ENCODE measurements at places on chromosomes 11 and 22.

- no peak for DNase-seq
Observed at GRCh38 chr22:48755059-48755949, 1072.4 kb downstream of the BRD1 start.

DNA sequence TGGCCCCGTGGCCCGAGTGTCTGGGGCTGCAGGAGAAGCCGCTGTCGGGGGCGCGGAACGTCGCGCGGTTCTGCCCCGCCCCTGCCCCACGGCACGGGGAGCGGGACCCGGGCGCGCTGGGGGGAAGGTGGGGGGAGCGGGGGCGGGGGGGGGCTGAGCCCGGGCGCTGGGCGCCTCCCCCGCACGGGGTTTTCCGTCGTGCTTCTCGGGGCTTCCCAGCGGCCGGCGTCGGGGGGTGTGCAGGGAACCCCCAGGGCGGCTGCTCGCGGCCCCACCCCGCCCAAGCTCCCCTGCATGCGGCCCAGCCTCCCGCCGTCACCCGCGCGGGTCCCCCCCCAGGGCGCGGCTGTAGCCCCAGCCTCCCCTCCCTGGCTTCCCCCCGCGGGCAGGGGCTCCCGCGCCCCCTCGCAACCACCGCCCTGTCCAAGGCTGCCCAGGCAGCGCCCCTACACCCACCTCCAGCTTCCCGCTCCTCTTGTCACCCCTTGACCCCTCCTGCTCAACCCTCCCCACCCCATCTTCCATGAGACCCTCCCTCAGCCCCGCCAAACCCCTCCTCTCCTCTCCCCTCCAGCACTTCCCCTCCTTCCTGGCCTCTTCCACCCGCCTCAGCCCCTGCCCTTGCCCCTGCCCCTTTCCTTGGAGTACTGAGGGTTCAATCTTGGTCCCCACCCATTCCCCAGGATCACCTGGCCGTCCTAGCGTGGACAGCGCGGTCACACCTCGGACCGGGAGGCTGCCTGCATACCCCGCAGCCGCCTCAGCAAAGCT lies 1.7 kb downstream of the IL17REL start:
- no peak for DNase-seq

DNA sequence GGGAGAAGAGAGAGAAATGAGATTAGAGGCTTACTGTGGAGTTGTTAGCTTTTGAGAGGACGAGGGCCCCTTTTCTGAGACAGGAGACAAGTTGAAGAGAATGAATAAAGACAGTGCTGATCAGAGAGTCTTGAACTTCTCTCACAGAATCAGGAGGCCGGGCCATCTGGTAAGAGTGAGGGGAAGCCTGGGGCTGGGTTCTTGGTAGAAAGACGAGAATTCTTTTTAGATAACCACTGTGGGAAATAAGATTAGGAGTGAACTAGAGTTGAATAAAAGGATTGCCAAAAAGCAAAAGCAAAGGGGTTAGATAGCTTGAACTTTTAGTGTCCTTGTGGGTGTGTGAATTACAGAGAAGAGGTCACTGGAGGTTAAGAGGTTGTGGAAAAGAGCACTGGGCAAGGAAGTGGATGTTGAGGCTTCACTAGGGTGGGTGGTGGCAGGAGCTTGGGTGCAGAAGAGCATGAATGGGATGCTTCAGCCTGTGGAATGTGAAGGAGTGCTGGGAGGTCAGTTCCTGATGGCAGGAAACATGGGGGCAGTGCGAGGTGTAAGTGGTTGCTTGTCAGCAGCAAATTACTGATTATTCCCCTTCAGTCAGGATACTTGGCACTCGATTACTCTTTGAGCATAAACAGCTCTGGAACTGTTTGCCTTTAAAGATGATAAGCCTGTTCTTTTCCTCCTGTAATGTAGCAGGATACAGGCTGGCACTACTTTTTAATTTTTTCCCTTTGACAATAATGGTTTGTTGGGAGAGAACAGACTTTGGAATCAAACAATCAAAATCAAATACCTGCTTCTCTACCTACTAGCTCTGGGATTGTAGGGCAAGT lies 98.3 kb downstream of the ARHGAP42 start:
- no peak for DNase-seq

DNA sequence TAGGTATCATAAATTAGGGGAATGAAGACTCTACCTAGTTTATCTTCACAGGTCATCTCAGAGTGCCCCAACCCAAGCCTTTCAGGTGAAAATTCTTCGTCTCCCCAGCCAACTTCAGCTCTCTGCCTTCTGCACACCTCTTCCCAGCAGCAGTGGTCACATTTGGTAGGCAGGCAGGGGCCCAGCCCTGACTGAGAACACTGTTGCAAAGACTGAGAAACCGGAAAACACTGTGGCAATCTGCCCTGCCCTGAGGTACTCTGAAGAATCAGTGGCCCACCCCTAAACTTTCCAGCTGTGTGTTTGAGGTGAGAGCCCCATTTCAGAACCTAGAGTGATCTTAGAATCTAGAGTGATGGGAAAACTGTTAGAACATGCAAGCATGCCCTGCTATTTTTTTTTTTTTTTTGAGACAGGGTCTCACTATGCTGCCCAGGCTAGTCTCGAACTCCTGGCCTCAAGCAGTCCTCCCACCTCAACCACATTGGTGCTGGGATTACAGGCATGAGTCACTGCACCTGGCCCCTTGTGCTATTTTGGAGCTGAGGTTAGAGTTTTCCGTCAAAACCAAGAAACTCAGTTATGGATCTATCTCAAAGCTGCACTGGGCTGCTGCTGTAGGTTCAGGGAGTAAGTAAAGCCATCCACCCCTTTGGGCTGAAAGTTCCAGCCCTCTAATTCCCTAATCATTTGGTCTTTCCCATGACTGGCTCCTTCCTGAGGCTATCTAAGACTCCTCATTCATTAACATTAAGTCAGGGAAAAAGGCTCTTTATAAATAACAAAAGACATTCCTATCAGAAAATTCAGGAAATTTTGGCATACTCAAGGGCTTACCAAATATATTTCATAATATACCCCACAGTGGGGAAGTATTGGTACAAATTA lies 1.7 kb upstream of the LDHA start:
- no peak for DNase-seq

DNA sequence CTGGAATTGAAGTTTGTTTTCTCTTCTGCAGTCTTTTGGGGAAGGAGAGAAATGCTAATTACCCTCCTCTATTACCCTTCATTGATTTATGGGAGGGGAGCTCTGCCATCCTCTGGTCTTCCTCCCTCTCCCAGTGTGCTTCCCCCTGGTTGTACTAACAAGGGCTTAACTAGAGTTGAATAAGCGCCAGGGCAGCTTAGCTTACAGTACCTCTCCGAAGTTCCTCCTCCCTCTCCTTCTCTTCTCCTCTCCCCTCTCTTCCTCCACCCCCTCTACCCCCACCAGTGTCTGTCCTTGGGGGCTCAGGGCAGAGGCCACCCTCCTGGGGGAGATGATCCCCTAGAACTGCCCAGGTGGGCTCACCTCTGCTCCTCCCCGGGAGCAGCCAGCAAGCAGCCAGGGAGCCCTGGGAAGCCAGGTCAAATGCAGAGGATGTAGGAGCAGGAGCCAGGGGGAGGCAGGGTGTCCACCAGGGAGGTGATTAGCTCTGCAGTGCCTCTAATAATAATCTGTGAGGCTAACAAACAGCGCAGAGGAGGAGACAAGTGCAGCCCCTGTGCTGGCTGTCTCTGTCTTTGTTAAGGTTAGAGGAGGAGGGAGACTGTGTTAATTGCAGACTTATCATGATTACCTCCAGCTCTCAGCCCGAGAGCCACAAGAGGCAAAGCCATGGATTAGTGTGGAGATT lies 191.6 kb upstream of the CADM1 start:
- no peak for DNase-seq
